ENCODE measurements at places on chromosomes 1 and 21.

GRCh38 chr1:156167536-156167935 lies 14.2 kb downstream of the SEMA4A start:
- DNase-seq, result no peak

- no peak for DNase-seq
Measured at GRCh38 chr21:43605320-43606215, 53.7 kb downstream of the HSF2BP start.

DNA sequence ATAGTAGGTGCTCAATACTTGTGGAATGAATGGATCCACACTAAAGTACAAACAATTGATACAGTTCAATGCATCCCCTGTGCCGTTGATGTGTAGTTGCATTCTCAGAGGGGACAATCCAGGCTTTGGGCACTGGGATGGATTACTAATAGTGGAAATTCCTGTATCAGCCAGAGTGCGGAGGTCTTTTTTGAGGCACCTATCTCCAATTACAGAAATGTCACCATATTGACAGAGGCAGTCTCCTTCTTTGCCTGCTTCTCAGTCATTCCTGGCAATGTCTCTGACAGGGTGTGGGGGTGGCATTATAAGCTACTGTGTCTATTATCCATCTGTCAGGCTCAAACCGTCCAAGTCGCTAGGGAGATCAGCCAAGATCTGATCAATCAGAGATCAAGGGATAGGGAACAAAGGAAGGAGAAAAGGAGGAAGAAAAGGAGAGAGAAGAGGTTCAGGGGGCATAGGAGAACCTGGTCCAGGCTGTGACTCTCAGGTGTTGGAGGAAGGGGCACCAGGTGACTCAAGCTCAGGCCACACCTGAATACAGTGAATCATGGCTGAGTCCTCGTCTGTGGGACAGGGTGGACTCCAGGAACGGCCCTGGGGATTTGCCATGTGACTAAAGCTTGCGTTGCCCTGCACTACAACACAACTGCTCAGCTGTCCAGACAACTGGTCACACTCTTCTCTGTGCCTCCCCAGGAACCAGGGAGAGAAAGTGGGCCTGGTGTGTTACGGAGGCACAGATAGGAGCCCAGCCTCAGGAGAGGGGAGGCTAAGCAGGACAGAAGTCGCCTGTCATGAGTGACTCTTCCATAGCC lies 3.4 kb upstream of the LAMB3 start:
- DNase-seq, result no peak

- DNase-seq, result no peak
Measured at GRCh38 chr1:235279694-235280093, 48.3 kb downstream of the ARID4B start.

GRCh38 chr1:85692730-85693314 lies 15.4 kb downstream of the ZNHIT6 start:
- no peak for DNase-seq
